H9 (cell line): ENCODE measurements at places on chromosomes 7 and 10.
A peak's percentile ranks its signal among the peaks of the same experiment; 100 is the strongest.

DNA sequence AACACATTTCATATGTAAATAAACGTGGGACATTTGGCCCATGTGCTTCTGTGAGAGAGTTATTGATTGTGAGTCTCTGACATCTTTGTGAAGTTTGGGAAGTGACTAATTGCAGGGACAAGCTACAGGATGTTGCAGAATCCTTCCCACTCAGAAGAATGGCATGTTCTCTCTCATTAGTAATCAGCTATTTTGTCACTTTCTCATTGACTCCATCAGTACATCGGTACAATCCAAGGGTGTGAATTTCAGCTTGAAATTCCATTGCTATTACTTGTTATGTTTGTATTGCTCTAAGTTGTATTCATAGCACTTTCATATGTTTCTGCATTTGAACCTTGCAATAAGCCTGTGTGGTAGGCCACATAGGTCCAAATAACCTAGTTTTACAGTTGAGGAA lies 100.0 kb upstream of the KCNMA1 start:
- DNase-seq = no peak
- no peak overlapping the region for H3K4me3 ChIP-seq
- H3K36me3 ChIP-seq = peaks cover 12% of the 10 kb centered on the region
- no peak overlapping the region for H3K27ac ChIP-seq

DNA sequence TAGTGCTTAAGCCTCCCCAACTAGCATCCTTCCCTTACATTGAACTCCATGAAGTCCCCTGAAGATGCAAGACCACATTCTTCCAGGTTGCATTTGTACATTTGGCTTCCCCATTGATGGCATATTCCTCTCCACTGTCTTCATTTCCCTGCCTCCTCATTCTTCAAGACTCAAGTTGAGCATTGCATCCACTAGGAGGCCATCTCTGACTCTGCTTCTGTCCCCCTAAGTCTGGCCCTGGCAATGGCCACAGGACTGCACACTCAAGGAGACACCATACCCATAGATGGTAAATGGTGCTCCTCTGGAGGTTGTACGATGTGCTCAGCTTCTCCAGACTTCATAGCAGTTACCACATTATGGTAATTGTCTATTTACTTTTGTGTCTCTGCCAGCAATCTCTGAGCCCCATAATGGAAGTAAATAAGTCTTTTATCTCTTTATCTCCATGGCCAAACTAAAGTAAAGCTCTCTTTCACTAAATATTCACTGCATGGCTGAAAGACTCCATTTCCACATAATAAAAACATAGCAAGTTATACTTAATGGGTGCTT lies 112.6 kb downstream of the PTPRZ1 start:
- peaks cover 44% of the 10 kb centered on the region; the same call in 2 of the 3 replicates for H3K36me3 ChIP-seq
- H3K4me1 ChIP-seq = no peaks in the 10 kb centered on the region
- no peak overlapping the region for H3K4me3 ChIP-seq
- no peak overlapping the region for H3K27ac ChIP-seq

GRCh38 chr10:5561704-5562645 lies 37.2 kb downstream of the CALML3 start:
- no peak for DNase-seq
- no peak overlapping the region for H3K4me3 ChIP-seq
- H3K36me3 ChIP-seq = no peaks in the 10 kb centered on the region; the same call in 2 of the 3 replicates
- H3K27me3 ChIP-seq = no peaks in the 10 kb centered on the region
- H3K4me1 ChIP-seq = no peaks in the 10 kb centered on the region; the same call in 1 of the 2 replicates

DNA sequence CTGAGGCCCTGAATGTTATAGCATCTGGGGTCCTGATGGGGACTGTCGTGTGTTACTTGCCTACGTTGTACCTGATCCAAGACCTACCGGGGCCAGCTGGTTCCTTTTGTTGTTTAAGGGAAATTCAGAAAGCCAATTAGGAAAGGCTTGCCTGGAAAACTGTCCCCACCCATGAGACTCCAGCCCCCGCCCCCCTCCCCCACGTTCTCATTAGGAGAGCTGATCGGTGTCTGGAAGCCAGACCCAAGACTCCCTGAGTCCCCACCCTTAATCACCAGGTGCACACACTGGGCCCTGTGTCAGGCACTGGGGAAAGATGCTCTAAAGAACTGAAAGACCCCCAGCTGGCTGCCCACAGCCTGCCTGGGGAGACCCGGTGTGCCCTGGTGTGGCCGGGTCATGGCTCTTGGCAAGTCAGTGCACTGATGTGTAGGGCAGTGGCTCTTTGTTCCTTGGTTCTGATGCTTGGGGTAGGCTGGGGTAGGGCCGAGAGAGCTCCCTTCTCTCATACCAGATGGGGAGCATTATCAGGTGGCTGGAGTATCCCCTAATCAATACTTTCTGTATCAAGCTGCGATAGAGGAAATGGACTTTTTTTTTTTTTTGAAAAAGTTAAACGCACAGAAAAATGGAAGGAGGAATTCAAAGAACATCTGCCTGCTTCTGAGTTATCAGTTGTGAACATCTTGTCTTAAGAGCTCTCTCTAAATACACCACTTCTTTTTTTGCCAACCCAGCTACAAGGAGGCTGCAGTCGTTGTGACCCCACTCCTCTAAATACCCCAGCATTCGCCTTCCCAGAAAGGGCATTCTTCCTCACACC lies 16.9 kb downstream of the TSPAN15 start:
- H3K36me3 ChIP-seq = no peaks in the 10 kb centered on the region
- DNase-seq = no peak
- H3K4me3 ChIP-seq = no peak overlapping the region
- no peaks in the 10 kb centered on the region for H3K27me3 ChIP-seq

DNA sequence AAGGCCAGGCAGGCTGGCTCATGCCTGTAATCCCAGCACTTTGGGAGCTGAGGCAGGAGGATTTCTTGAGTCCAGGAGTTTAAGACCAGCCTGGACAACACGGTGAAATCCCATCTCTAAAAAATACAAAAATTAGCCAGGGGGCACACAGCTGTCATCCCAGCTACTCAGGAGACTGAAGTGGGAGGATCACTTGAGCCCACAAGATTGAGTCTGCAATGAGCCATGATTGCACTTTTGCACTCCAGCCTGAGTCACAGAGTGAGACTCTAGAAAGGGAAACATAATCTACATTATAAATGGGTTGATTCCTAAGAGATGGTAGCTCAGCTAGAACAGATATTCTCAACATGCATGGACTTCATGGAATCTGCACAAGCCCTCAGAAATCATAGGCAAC lies 6.3 kb upstream of the LIPF start:
- no peaks in the 10 kb centered on the region for H3K4me1 ChIP-seq
- DNase-seq = no peak
- no peak overlapping the region for H3K4me3 ChIP-seq
- no peaks in the 10 kb centered on the region for H3K36me3 ChIP-seq

DNA sequence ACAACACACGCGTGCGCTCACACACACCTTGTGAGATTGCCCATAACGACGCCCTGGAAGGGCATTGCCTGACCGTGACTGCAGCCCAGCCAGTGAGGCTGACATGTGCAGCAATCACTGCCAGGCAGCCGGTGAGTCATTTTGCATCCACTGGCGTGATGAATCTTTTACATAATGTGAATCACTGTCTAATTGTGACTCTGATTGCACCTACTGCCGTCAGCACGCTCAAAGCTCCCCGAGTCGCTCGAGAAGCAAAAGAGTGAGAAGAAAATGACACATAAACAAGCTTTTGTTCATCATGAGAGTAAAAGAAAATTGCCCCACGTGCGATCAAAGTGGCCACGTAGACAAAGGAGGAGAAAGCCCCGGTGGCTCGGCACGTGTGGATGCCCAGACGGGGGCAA lies 117.4 kb upstream of the PFKP start:
- no peak overlapping the region for H3K4me3 ChIP-seq
- H3K27me3 ChIP-seq = no peaks in the 10 kb centered on the region; the same call in 1 of the 2 replicates
- H3K4me1 ChIP-seq = no peaks in the 10 kb centered on the region
- no peak overlapping the region for H3K27ac ChIP-seq
- DNase-seq = no peak

GRCh38 chr10:14600065-14600464 lies 174.6 kb downstream of the FAM107B start:
- H3K4me1 ChIP-seq = no peaks in the 10 kb centered on the region
- H3K27me3 ChIP-seq = no peaks in the 10 kb centered on the region; the same call in 1 of the 2 replicates
- H3K27ac ChIP-seq = no peak overlapping the region
- DNase-seq = peak; percentile 3

- no peak overlapping the region for H3K4me3 ChIP-seq
- no peak for DNase-seq
- H3K27ac ChIP-seq = no peak overlapping the region
- H3K36me3 ChIP-seq = no peaks in the 10 kb centered on the region
- H3K4me1 ChIP-seq = no peaks in the 10 kb centered on the region
Observed at GRCh38 chr10:109166935-109167334, 756.4 kb downstream of the XPNPEP1 start.

DNA sequence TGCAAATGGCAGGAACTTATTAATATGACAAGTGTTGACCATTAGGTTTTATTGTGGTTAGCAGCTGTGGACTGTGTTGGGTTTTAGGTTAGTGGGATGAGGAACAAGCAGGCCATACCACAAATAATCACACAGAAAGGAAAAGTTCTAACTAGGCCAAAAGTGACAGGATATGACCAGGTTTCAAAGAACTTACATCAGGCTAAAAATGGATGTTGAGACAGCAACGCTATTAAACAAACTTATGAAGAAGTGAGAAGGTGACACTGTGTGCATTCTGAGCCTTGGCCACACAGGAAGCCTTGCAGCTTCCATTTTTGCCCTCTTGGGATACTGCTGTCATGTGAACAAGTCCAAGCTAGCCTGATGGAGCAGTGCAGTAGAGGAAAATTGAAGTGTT lies 568.8 kb downstream of the HTR7 start:
- H3K36me3 ChIP-seq = no peaks in the 10 kb centered on the region
- no peaks in the 10 kb centered on the region for H3K4me1 ChIP-seq
- no peak overlapping the region for H3K4me3 ChIP-seq
- no peaks in the 10 kb centered on the region for H3K27me3 ChIP-seq

- H3K27me3 ChIP-seq = no peaks in the 10 kb centered on the region
- H3K4me3 ChIP-seq = no peak overlapping the region
- H3K36me3 ChIP-seq = peaks cover 5% of the 10 kb centered on the region; the same call in 1 of the 2 replicates
- H3K27ac ChIP-seq = peak overlapping the region; percentile 70
- DNase-seq = peak; percentile 33
Observed at GRCh38 chr10:33773886-33774480, 439.5 kb upstream of the NRP1 start.

DNA sequence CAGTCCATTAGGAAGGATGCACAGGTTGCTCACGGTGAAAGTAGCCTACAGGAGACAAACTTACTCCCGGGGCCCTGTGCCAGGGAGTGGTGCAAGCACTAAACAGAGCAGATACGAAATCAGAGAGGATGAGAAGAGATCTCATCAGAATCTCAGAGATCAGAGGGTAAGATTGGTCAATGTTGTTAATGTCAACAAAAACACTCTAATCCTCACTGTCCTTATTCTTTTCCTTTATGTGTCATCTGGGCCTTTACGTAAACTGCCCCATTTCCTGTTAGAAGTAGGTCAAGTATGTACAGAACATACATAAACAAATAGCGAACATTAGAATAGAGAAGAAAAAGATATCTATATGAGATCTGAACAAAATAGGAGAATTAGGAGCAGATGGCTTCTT lies 163.1 kb downstream of the PPP1R17 start:
- no peak overlapping the region for H3K27ac ChIP-seq
- no peaks in the 10 kb centered on the region for H3K4me1 ChIP-seq
- DNase-seq = no peak

- no peaks in the 10 kb centered on the region for H3K36me3 ChIP-seq
- H3K4me1 ChIP-seq = no peaks in the 10 kb centered on the region
- no peak overlapping the region for H3K4me3 ChIP-seq
- H3K27ac ChIP-seq = no peak overlapping the region
- peaks cover 14% of the 10 kb centered on the region; the same call in 1 of the 2 replicates for H3K27me3 ChIP-seq
- DNase-seq = no peak
Observed at GRCh38 chr7:157584420-157584819, 247.6 kb downstream of the DNAJB6 start.

DNA sequence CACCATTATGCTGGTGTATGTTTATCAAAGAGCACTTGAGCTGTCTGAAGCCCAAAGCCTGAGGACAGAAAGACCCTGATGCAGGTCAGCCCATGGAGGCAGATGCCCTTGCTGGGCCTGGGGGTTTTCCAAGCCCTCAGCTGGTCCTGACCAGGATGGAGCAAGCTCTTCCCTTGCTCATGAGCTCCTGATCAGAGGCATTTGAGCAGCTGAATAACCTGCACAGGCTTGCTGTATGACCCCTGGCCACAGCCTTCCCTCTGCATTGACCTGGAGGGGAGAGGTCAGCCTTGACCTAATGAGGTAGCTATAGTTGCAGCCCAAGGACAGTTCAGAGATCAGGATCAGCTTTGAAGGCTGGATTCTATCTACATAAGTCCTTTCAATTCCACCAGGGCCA lies 13.0 kb downstream of the AQP1 start:
- H3K36me3 ChIP-seq = no peaks in the 10 kb centered on the region
- DNase-seq = peak; percentile 8
- H3K27ac ChIP-seq = no peak overlapping the region

DNA sequence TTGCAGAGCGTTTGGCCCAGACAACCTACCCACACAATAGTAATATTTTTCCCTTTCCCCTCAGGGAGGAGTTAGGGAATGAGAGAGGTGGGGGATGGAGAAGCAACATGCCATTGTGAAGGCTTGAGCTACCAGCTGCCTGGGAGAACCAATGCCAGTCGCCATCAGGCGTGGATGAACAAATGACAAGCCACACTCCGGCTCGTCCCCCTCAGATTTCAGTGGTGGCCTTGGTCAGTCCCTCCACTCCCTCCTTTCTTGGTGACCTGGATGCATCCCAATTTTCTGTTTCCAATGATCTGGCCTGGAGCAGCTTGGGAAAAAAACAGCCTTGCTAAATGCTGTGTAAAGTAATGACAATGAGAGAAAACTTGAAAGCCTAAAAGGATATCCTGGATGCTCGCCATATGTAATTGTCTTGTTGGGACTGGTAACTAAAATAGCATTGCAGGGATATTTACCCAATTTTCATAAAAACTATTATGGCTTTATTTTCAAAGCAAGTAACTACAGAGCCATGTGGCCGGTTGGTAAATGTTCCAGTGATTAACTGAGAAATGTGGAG lies 110.7 kb downstream of the ICA1 start:
- H3K4me1 ChIP-seq = peaks cover 6% of the 10 kb centered on the region; the same call in 1 of the 2 replicates
- H3K27me3 ChIP-seq = no peaks in the 10 kb centered on the region
- no peak overlapping the region for H3K4me3 ChIP-seq
- DNase-seq = no peak

- no peak overlapping the region for H3K27ac ChIP-seq
- peaks cover 13% of the 10 kb centered on the region; the same call in 2 of the 3 replicates for H3K36me3 ChIP-seq
- no peaks in the 10 kb centered on the region; the same call in 1 of the 2 replicates for H3K4me1 ChIP-seq
Observed at GRCh38 chr7:50685135-50686065, 97.3 kb downstream of the GRB10 start.

DNA sequence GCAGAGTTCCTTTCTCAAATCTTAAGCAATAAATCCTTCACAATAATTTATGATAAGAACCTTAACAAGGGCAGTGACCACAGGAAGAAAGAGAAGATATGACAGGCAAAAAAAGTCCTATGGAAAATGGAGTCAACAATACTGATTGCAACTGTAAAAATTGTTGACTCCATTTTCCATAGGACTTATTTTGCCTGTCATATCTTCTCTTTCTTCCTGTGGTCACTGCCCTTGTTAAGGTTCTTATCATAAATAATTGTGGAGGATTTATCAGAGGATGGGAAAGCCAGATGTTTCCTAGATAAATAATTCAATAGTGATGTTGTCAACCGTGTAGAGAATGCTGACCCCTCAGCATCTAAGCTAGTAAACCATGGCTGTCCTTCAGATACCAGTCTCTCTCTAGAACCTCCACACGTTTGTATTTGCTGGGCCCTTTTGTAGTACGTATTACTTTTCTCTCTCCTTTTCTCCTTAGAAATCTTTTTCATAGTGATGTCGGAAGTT lies 172.6 kb upstream of the BET1 start:
- H3K4me1 ChIP-seq = no peaks in the 10 kb centered on the region
- H3K27ac ChIP-seq = no peak overlapping the region
- no peaks in the 10 kb centered on the region for H3K27me3 ChIP-seq
- H3K4me3 ChIP-seq = no peak overlapping the region
